A549 treated with DMSO at 1 μM for 4 hours (cell line): ENCODE measurements at places on chromosomes 7 and 10. TPM values are rescaled to one million over a fixed set of nuclear protein-coding genes. Genes with fewer than 3 reads are reported as not detected.

The PRSS2 gene
- total RNA-seq: not detected in 5 replicates

The HKDC1 gene
- 17.2 to 25.4 TPM (median 19.1 TPM) in 5 replicates for total RNA-seq

The CFAP46 gene
- total RNA-seq: 0.45 to 2.0 TPM (median 1.4 TPM) in 5 replicates

The STMP1 gene
- 29.1 to 41.7 TPM (median 32.5 TPM) in 5 replicates for total RNA-seq

The LRRC4 gene
- not detected in 5 replicates for total RNA-seq

The FANK1 gene
- total RNA-seq: 2.9 to 5.7 TPM (median 4.2 TPM) in 5 replicates

The ASB10 gene
- total RNA-seq: not detected in 5 replicates

The UFSP1 gene
- 2.9 to 5.7 TPM (median 5.0 TPM) in 5 replicates for total RNA-seq

The MTPN gene
- 109 to 142 TPM (median 129 TPM) in 5 replicates for total RNA-seq

The TMEM236 gene
- total RNA-seq: 0.03 to 0.12 TPM (median 0.07 TPM) in 5 replicates

The OSBPL3 gene
- total RNA-seq: 10.3 to 14.2 TPM (median 12.4 TPM) in 5 replicates

The R3HCC1L gene
- 14.2 to 16.3 TPM (median 15.4 TPM) in 5 replicates for total RNA-seq

The SYT15 gene
- 2.8 to 3.4 TPM (median 3.2 TPM) in 5 replicates for total RNA-seq

The ADAM8 gene
- total RNA-seq: 2.7 to 4.8 TPM (median 3.7 TPM) in 5 replicates

The PLEKHS1 gene
- 0.05 to 0.19 TPM (median 0.08 TPM) in 4 of 5 replicates, not detected in the other for total RNA-seq

The NOBOX gene
- not detected in 5 replicates for total RNA-seq

The STEAP1 gene
- 13.3 to 15.8 TPM (median 15.7 TPM) in 5 replicates for total RNA-seq

The PLAC9 gene
- total RNA-seq: 0.28 TPM in 1 of 5 replicates, not detected in the others

The AKR1C4 gene
- 0.15 to 0.39 TPM (median 0.24 TPM) in 5 replicates for total RNA-seq

The UPK3BL2 gene
- 1.1 to 3.8 TPM (median 3.1 TPM) in 5 replicates for total RNA-seq

The HTR5A gene
- not detected in 5 replicates for total RNA-seq

The EFCAB10 gene
- 2.8 to 4.7 TPM (median 3.2 TPM) in 5 replicates for total RNA-seq

The MACC1 gene
- total RNA-seq: not detected in 5 replicates

The CALHM3 gene
- total RNA-seq: 0.30 to 0.53 TPM (median 0.45 TPM) in 5 replicates

The CTAGE8 gene
- not detected in 5 replicates for total RNA-seq

The SPOCK2 gene
- total RNA-seq: 0.19 to 0.52 TPM (median 0.37 TPM) in 5 replicates

The PPP1R3C gene
- 14.1 to 18.3 TPM (median 16.6 TPM) in 5 replicates for total RNA-seq

The CYP26C1 gene
- total RNA-seq: not detected in 5 replicates

The NKX2-3 gene
- total RNA-seq: 0.06 TPM in 1 of 5 replicates, not detected in the others

The GPR26 gene
- not detected in 5 replicates for total RNA-seq

The COG5 gene
- 8.5 to 12.9 TPM (median 11.7 TPM) in 5 replicates for total RNA-seq

The CXCL12 gene
- 0.08 to 0.21 TPM (median 0.18 TPM) in 4 of 5 replicates, not detected in the other for total RNA-seq

The ITIH2 gene
- total RNA-seq: 0.19 to 0.53 TPM (median 0.32 TPM) in 5 replicates

The IDI2 gene
- 0.06 to 0.17 TPM in 2 of 5 replicates, not detected in the others for total RNA-seq

The SYNPO2L gene
- 0.01 TPM in 1 of 5 replicates, not detected in the others for total RNA-seq

The AKR1D1 gene
- total RNA-seq: not detected in 5 replicates

The KIF20B gene
- total RNA-seq: 11.9 to 19.2 TPM (median 18.6 TPM) in 5 replicates

The TAS2R3 gene
- total RNA-seq: 0.07 TPM in 1 of 5 replicates, not detected in the others

The MKI67 gene
- total RNA-seq: 64.2 to 80.7 TPM (median 77.5 TPM) in 5 replicates

The POM121L12 gene
- not detected in 5 replicates for total RNA-seq

The CC2D2B gene
- 0.15 to 0.34 TPM (median 0.22 TPM) in 3 of 5 replicates, not detected in the others for total RNA-seq

The PHKG1 gene
- total RNA-seq: 0.52 to 0.68 TPM (median 0.63 TPM) in 5 replicates

The HOXA7 gene
- total RNA-seq: 4.4 to 5.3 TPM (median 4.9 TPM) in 5 replicates

The PRKCQ gene
- 4.2 to 4.9 TPM (median 4.5 TPM) in 5 replicates for total RNA-seq

The ARID5B gene
- 1.8 to 2.8 TPM (median 2.0 TPM) in 5 replicates for total RNA-seq

The GSTO2 gene
- total RNA-seq: 1.7 to 3.5 TPM (median 2.5 TPM) in 5 replicates

The OR2A12 gene
- total RNA-seq: not detected in 5 replicates

The ICA1 gene
- total RNA-seq: 0.63 to 1.2 TPM (median 0.76 TPM) in 5 replicates

The GALNT17 gene
- not detected in 5 replicates for total RNA-seq

The GRID2IP gene
- total RNA-seq: 0.02 to 0.05 TPM in 2 of 5 replicates, not detected in the others

The DENND2A gene
- 0.24 to 0.42 TPM (median 0.35 TPM) in 5 replicates for total RNA-seq

The ACBD7 gene
- 0.85 to 1.1 TPM (median 0.96 TPM) in 5 replicates for total RNA-seq

The POU6F2 gene
- total RNA-seq: not detected in 5 replicates

The CRYGN gene
- total RNA-seq: not detected in 5 replicates

The RARRES2 gene
- total RNA-seq: not detected in 5 replicates

The SPDYE2 gene
- total RNA-seq: 0.05 TPM in 1 of 5 replicates, not detected in the others

The RUFY2 gene
- total RNA-seq: 7.3 to 9.9 TPM (median 8.9 TPM) in 5 replicates
